ENCODE measurements at places on chromosomes 7 and 10.

DNA sequence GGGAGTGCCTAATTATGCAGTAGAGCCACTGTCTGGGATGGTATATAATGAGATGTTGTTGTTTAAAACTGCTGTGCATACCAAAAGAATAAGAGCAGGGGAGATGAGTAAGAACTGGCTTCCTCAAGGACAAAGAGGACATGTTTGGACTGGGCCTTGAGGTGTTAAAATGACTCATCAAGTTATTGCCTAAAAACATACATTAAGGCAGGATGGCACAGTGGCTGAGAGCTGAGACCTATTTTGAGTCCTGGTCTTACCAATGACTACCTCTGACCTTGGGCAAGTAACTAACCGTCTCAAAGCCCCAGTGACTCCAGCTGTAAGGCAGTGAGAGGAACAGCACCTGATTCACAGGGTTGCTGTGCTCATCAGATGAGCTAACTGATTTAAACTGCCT, 71.1 kb downstream of the CFAP58 start:
- no peak for DNase-seq

- DNase-seq: no peak
Measured at GRCh38 chr10:26792758-26793495, 67.8 kb downstream of the ABI1 start.

DNA sequence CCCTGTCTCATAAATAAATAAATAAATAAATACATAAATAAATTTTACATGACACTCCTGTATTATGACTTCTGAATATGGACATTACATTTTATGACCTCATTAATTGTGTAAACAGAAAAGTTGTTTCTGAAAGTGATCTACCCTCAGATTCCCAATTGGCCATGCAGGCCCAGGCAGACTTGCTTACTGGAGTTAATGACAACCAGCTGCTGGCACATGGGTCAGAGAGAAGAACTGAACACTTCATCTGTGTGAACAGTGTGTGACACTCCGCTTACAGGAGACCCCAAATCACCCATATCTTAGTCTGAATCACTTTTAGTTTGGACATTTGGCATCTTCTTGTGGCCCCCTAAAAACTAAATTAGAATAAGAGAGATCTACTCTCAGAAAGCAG, 31.4 kb downstream of the PARP12 start:
- no peak for DNase-seq

GRCh38 chr10:86077871-86078638, 288.5 kb downstream of the GRID1 start:
- DNase-seq: no peak

- DNase-seq: no peak
Measured at GRCh38 chr10:25678666-25679065, 255.4 kb upstream of the MYO3A start.

DNA sequence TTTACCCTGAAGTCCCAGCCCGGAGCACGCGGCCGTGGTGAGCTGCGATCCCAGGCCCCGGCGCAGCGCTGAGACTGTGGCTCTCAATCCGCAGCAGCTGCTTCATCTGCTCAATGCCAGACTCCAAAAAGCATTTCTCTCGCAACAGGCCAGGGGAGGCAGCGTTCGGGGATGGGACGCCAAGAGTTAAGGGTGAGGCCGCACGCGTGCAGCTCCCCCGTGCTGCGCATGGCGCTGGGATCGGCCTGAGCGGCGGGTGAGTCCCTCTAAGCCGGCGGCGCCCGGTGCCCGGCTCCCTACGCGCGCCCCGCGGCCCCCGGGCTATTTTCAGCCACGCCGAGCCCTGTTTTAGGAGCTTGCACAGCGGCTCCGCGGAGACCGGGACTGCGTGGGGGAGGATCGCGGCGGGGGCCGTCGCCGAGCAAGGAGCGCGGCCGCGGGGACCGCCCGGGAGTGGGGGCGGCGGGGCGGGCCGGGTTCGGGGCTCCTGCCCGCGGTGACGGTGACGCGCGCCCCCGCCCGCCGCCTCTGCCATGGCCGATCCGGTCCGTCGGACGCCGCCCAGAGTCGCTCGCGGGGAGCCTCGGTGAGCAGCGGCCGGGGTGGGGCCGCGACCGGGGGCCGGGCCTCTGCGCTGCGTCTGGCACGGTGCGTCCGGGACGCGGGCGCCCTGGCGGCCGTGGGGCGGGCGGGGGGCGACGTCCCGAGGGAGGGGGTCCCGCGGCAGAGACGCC, 29.4 kb upstream of the JAKMIP3 start:
- DNase-seq: no peak

DNA sequence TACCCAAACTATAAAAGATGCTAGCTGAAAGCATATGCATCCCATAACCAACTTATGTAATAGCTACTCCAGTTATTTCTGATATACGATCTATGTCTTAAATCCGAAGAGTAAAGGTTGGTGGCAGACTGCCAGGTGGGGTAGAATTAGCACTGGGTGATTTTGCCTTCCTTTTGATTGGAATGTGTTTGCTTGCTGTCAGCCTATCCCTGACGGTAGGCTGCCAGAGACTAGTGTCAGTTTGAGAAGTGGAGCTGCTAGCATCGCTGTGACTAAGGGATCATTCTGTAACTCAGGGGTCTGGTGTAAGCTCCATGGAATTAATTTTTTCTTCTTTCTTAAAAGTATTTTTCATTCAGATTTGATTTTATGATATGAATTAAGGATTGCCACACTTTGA, 9.5 kb upstream of the SEM1 start:
- no peak for DNase-seq

DNA sequence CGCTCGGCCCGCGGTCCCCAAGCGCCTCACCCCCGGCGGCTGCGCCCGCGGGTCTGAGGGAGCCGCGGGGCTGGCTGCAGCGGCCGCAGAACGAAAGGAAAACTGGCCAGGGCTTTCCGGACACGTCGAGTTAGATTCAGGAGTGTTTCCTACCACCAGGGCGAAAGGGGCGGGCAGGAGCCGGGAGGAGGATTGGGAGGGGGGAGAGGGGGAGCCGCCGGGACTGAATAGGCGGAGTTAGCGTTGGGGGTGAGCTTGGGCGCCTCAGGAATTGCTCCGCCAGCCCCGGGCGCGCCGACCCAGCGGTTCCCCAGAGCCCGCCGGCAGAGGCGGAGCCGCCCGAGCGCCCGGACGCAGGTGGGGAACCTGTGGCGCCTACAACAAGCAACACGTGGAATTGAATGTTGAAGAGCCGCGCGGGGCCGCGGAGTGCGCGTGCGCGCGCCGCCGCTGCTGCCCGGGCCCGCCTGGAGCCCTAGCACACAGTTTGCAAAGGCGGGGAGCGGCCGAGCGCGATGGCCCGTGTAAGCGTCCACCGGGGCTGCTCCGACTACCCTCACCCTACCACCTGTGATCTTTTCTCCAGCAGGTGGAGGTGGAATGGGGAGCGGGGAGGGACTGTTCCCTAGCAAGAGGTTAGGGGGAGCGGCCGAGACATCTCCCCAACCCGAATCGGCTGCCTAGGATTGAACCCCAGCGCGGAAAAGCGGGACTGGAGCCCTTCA, at the start of gene CADPS2:
Gene CADPS2 (minus strand): TSS at position 104 of the 725 bp plus-strand sequence. CDS start 123 bp downstream, outside the sequence.
- no peak for DNase-seq

DNA sequence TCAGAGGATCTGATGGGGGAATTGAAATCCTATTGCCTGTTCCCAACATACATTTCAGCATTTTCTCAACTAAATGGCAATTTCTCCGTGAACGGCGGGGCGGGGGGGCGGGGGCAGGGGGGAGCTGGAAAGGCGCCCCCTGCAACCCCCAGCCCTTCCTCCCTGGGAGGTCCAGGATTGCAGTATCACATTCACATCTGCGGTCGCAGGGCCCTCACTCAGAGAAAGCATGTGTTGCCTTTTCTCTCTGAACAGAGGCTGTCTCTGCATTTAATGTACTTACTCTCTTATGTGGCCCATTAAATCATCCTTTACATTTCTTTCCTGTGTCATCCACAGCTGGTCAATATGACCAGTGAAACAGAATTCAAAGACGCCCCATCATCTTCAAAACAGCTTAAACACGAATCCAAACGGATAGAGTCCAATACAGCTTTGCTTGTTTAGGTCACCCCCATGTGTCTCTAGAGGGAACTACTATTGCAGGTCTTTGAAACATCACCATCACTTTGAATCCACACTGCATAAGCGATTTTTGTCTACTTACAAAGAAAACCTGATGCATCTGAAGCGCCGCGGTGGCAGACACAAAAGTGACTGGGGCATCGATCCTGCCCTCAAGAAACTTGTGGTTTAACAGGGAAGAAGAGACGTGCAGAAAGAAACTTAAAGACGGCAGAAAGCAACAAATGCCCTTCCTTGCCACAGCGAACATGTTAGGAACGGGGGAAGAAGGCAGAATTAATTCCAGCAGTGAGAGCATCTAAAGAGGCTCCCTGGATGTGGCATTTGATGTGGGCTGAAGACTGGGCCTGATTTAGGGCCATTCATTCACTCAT, 17.0 kb upstream of the ECHDC3 start:
- peak; percentile 41 for DNase-seq

DNA sequence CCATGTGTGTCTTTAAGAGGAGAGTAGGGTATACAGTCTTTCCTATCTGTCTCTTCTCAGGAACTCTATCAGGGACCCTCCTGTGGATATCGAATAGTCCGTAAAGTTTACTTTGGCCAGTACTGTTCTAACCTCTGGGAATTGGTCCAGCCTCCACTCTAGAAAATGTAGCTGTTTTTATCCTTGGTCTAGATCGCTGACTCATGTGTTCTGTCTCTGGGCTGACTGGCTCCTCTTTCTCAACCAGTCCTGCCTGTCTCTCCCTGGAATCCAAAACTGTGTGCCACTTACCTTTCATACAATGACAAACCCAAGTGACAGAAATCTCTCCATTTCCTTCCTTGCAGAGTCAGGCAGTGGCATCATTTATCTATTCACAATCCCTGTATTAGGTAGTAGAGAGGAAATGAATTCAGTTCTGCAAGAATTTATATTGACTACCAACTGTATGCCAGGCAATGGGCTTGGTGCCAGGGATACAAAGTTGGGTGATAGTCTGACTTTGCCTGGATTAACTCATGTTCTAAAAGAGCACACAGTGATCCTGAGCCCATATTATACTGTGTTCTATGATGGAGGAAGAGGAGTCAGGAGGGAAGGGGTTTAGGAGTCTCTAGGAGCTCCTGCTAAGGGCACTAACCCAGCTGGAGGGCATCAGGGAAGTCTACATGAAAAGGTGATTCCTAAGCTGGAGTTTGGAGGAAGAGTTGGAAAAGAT, 232.7 kb downstream of the LRMDA start:
- DNase-seq: no peak

DNA sequence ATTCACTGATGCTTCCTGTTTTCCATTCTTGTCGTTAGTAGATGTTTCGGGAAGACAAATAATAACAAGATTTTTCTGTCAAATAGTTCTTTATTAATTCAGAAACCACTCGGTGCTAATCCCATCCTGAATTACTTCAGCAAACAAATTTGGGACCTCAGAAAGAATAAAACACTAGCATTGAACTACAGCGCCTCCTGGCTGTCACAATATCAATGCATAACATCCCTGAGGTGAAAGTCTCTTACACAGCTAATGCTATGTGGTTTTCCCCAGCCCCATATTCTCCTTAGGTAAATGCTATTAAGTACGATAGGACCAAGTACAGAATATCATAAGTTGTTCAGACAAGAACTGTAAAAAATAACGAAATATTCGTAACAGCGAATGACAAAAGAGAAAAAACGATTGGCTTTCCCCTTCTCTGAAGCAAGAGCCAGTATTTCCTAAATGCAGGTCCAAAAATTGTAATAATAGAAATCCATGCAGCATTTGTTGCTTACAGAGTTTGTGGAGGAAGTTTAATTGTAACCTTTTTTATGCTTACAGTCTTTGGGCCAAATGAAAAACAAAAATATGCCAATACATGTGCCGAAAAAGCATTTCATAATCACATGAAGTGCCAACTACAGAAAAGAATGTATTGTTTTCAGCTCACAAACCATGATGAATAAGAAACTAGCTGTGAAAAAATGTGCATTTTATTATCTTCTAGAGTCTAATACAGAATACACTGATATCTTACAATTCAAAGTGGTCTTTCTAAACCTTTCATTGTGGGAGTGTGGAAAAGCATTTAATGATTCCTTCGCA, 47.3 kb downstream of the MYPN start:
- DNase-seq: peak; percentile 59

- no peak for DNase-seq
Measured at GRCh38 chr10:97519342-97519741, 20.6 kb downstream of the UBTD1 start.

Data from Panc1 (cell line).